Activated CD4-positive, alpha-beta T cell treated with anti-CD3 and anti-CD28 coated beads for 24 hours (primary cell): ENCODE measurements at places on chromosomes 1 and 21.
A peak's percentile ranks its signal among the peaks of the same experiment; 100 is the strongest.

DNA sequence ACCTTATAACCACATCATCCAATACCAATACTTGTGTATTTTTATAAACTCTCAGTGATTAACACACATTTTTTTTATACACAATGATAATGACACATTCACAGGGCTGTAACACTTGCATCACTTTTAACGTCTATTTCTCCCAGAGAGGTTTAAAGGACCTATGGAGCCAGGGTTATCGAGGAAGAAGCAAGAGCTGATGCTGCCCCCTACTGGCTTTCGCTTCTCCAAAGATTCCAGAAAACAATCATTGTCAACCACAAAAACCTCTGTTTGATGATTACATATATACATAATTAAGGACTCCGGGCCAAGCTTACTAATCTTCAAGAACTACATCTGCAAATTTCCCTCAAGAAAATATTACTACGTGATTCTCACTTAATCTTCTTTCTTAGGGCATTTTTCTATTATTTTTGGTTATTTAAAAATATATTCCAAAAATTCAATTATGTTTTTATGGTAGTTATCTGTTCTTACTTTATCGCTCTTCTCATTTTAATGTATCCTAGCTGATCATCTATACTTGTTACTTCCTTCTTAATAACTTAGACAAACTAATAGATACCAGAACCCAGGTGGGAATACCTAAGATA, 214.5 kb downstream of the VAV3 start:
- DNase-seq: peak; percentile 35

DNA sequence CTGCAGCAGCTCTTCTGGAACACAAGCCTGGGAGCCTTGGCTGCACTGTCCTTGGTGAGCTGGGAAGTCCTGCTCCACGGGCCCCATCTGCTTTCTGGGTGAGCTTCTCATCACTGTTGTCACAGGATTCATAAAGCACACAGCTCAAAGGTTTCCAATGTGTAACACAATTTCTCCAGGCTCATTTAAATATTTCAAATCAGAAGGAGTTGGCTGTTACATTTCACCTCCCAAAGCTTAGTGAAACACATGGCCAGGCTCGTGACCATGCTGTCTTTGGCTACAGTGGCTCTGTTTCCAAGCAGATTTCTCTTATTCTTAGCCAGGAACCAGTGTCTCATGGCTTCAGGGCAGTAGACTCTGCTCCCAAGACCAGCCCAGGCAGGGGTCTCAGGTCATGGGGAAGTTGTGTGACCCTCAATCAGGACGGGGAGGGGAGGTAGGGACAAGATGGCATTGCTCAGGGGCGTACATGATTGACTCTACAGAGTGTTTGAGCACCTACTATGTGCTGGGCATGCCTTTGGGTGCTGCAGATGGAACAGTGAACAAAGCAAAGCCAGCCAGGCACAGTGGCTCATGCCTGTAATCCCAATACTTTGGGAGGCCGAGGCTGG, 353.0 kb downstream of the NPHP4 start:
- no peak for DNase-seq

DNA sequence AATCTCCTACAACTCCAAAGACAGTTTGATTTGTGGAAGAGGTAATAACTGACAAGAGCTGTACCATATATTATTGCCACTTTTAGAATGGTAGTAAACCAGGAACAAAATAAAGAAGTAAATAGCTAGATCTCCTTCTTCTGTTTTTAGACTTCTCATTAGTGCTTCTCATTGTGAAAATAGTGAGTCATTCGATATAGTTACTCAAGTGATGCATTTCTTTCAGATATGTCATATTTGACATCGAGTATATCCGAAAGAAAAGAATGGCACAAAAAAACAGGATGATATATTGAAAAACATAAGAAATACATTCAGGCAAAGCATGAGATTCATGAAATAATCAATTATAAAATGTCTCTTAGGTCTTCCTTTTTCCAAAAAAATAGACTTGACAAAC, 1346.1 kb downstream of the BRINP3 start:
- DNase-seq: no peak

GRCh38 chr1:57820356-57821095, 396.7 kb upstream of the DAB1 start:
- no peak for DNase-seq

- DNase-seq: no peak
These were observed 62.5 kb upstream of the CNN3 start for GRCh38 chr1:94989398-94989797.

DNA sequence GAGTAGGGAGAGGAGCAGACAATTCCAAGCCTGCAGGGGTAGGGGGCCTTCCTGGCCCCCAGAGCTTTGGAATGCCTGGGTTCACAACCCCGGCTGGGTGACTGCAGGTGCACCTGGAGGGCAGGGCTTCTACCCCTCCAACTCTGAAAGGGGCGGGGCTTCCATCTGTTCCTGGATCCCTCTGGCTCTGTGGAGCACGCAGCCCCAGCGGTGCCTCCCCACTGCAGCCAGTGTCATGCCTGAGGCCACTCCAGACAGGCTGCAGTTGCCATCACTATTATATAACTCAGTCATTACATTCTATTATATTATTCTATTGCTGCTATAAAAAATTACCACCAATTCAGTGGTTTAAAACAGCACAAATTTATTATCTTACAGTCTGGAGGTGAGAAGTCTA, 12.5 kb upstream of the FNBP1L start:
- no peak for DNase-seq

- no peak for DNase-seq
These were observed 31.9 kb upstream of the IVNS1ABP start for GRCh38 chr1:185348985-185349384.

DNA sequence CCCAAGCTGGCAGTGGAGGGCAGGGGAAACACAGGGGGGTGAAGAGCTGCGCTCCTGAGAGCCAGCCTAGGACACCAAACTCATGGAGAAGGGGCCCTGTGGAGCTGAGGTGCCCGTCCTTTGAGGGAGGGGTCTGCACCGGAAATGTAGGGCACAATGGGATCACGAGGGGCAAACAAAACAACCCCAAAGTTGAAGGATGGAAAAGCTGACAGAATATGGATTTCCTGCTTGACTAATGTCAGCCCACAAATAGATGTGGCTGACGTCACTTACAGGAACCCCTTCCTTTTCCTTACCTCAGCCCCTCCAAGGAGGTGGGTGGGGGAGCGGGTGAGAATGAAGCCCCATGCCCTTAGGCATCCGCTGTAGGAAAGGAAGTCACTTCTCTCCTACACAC, 110.9 kb downstream of the KCNN3 start:
- peak; percentile 44 for DNase-seq

DNA sequence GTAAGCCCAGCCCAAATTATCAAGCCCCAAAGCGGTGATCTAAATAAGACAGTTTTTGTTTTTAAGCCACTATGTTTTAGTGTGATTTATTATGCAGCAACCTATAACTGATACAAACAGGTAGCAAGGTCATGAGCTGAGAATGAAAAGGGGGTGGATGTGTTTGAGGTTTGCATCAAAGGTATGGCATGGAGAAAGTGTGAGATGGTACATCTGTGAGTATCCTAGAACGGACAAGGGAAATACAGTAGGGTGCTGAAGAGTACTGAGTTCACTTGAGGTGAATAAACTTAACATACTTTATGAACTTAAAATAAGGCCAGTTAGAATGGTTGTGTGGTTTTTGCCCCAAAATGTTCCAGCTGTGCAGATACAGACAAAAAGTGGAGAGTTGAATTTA, 286.0 kb upstream of the B3GALT2 start:
- no peak for DNase-seq

- DNase-seq: no peak
These were observed 52.9 kb downstream of the LRRC8D start for GRCh38 chr1:89873770-89874169.

DNA sequence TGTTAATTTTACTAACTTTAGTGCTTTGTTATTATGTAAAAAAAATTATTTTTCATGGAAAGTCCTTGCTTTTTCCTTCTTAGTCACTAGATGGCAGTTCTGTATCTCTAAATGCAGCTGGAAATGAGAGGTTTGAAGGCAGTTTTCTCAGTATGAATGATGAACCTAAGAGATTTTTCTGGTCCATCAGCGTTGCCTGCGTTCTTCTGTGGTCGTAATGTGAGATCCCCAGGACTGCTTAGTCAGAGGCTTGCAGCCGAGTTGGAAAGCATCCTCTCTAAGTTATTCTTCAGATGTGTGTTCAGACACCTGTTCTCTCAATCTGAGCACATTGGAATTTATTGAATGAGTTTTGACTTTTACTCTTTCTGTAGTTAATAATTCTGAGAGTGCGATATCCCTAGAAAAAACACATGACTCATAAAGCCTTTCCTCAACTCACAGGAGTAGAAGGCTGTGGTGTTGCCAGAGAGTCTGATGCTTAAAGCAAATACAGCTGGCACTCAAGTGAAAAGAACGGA, 99.3 kb downstream of the FMN2 start:
- DNase-seq: no peak

- no peak for DNase-seq
These were observed 278.7 kb upstream of the DUSP10 start for GRCh38 chr1:222020553-222020952.

GRCh38 chr21:36700295-36700970, 1.5 kb downstream of the SIM2 start:
- no peak for DNase-seq

GRCh38 chr1:235067396-235068157, 61.1 kb downstream of the TOMM20 start:
- DNase-seq: no peak

DNA sequence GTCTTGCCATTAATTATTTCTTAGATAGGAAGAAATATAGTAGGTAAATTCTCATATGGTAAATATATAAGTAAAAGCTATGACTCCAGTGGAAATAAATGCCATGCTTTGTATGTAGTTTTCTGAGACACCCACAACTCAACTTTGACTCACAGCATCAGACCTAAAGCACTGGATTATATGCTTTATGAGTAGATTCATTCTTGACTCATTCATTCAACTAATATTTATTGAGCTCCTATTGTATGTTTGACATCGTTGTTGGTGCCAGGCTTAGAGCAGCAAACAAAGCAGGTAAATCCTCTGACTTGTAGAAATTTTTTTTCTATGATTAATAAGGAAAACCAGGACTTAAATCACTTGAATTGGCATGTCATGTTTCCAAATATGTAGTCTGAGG, 211.4 kb downstream of the PTPRC start:
- no peak for DNase-seq

GRCh38 chr1:20278692-20279130, 12.0 kb upstream of the VWA5B1 start:
- DNase-seq: no peak

DNA sequence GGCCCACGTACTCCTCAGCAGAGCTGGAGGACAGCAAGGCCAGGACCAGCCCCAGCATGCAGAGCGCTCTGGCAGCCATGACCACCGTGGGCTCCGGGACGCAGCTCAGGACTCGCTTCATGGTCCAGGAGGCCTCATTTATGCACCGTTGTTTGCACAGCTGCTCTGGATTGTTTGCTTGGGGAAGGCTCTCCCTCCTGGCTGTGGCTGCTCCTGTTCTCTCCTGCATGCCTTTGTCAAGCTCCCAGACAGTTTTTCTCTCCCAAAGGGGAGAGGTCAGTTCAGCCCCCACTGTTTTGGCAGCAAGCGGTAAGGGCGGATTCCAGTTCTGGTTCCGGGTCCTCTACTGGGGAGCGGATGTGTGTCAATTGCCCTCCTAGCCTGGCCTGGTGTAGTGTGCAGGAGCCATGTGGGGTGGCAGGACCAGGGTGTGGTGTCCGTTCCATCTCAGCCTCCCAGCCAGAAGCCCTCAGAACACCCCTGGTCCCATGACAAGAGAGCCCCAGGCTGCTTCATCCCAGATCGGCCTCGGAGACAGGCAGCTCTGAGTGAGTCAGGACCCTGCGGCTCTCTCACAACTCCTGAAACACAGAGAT, at the start of gene TFF3:
Gene TFF3 (minus strand): TSS at position 114 of the 596 bp plus-strand sequence. CDS start 35 bp downstream, at position 79.
- no peak for DNase-seq

DNA sequence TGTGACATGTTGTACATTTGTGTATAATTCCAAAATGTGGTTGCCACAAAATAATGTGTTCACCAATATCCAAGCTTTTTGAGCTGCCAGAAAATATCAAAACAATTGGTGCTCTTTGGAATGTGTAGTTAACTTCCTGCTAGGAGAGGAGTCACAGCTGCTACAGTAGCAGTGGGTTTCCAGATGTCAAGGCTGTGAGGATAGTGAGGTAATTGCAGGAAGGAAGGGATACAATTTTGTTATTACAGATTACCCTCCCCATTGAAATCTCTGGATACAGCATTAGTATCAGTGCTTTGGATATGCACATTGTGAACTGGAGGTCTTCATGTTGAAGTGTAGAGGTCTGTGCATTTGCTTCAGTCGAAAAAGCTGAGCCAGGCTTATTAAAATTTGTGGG, 253.2 kb downstream of the PTPRC start:
- DNase-seq: no peak

DNA sequence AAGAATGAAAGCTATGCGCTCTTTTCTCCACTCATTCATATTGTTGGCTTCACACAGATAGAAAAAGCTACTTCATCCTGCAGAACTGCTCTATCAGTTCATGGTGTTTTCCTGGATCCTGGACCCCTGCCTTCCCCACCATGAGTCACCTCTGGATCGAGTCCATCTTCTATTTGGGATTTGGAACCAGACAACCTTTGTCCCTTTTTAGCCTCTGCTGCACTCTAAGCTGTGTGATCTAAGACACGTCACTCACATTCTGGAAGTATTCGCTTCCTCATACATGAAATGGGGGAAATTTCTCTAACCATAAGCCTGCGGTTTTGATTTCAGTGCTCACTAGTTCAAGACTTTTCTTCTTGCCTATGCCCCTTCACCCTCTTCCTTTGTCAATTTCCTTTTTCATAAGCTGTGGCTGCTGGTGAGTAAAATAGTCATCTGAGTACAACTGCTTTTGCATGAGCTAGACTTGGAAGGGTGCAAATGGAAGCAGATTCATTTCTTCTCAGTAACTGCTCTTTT, 14.1 kb upstream of the DEGS1 start:
- peak; percentile 15 for DNase-seq

DNA sequence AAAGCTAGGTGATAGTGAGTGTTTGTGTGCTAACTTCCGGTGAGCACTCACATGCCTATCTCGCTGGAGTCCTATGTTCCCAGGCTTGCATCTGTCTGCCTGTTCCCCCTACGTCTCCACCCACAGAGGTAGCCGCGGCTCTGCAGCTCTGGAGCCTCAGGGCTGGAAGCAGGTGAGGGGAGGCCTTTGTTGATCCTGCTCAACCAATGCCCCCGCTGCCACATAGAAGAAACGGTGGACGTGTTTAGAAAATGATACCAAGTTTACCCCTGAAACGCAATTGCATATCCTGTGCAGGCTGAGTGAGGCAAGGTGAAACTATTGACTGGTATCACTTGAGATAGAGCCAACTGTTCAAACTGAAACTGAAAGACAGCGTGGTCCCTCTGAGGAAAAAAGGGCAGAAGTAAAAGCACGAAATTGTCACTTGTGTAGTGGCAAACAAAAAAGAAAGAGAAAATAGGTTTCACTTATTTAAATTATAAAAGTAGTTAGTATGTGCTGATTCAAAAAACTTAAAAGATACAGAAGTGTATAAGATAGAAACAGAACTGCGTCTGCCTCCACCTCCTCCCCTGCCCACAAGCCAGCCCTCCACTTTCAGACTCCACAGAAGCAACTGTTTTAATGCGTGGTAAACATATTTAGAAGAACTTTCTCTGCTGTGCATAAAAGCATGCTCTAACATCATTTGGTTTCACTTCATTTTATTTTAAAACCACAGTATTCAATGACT, 38.6 kb upstream of the ETS2 start:
- peak; percentile 46 for DNase-seq

- DNase-seq: no peak
These were observed 23.5 kb downstream of the GPR157 start for GRCh38 chr1:9105336-9105867.

GRCh38 chr21:41805643-41806042, 38.8 kb upstream of the RIPK4 start:
- no peak for DNase-seq

GRCh38 chr1:178609015-178609414, 96.1 kb downstream of the TEX35 start:
- no peak for DNase-seq

- no peak for DNase-seq
These were observed 184.9 kb downstream of the DUSP10 start for GRCh38 chr1:221557013-221557412.
